Adipocyte (in vitro differentiated cells): ENCODE measurements at places on chromosomes 11 and 22.

DNA sequence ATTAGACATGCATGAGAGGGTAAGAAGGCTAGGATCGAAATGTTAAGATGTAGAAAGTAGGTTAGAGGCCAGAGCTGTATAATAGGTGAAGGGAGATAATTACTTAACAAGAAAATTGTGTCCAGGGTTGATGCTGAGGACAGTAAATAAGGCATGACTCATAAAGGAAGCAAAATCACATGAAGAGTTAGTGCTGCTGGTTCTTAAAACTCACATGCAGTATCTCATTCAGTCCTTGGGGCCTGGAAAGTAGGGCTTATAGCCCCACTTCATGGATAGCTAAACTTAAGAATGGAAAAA lies 130.2 kb downstream of the NCAM1 start:
- no peak for DNase-seq

- no peak for DNase-seq
Measured at GRCh38 chr11:123587559-123587958, 66.9 kb downstream of the SCN3B start.

DNA sequence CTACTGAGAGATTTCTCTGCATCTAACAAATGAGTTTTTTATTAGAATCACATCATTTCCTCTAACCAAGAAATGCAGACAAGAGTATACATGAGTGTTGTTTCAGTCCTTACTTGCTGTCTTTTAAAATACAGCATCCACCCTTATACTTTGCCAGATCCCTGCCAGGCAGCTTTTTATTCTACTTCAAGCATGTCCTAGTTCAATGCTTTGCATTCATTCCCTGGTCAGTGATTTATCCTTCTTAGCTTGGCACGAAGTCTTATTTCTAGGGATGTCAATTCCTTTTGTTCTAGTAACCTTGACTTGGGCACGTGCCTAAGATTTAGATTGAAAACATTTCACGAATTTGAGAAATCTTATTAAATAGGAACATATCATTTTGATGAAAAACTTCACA lies 307.2 kb upstream of the MPPED2 start:
- no peak for DNase-seq

GRCh38 chr22:37244114-37244921 lies at the start of gene RAC2:
TSS of gene RAC2 (minus strand) at chr22:37244269. CDS start at chr22:37244148, 121 bp downstream.
- DNase-seq = no peak

DNA sequence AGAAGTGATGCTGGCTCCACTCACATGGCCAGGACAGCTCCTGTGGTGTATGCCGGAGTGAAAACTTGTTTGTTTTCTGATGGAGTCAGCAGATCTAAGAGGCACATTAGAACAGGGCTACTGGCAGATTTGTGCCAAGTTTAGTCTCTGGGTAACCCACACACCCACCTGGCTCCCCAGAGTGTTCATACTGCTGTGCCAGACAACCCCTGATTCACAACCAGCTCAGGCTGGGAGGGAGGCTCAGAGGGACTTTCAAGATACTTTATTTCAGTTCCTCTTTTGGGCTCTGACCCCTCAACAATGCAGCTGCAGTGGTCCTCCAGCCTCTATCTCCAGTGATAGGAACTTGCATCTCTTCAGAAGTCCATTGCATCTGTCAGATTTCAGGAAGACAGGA lies 8.5 kb downstream of the NTM start:
- no peak for DNase-seq
